ENCODE measurements at places on chromosomes 11 and 22.

DNA sequence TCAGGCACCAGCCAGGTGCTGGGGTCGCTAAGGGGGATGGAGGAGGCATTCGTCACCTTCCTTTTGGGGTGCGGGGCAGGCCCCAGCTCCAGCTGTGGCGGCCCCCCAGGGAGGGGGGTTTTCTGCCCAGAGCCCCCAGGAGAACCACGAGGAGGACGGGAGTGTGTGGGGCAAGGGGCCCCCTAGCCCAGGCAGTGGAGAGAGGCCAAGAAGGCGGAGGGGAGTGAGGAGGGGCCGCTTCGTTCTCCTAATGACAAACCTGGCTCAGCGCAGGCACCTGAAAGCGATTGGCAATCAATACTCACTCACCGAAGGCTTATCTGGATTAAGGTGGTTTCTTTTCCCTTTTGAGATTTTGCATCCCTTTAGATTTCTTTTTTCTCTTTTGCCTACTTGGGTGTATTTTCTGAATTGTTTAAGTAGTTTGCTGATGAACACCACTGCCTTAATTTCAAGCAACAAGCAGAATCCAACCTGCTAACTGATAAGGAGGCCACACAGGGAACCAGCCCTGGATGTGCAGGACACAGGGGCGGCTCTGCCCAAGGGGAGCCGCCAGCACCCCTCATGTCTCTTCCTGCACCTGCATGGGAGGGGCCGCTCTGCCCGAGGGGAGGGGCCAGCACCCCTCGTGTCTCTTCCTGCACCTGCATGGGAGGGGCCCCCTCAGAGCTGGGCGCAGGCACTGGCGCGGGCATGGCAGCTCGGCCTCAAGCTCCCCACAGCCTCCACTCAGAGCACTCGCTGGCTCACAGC, 122.3 kb downstream of the BRD1 start:
- no peak for DNase-seq

DNA sequence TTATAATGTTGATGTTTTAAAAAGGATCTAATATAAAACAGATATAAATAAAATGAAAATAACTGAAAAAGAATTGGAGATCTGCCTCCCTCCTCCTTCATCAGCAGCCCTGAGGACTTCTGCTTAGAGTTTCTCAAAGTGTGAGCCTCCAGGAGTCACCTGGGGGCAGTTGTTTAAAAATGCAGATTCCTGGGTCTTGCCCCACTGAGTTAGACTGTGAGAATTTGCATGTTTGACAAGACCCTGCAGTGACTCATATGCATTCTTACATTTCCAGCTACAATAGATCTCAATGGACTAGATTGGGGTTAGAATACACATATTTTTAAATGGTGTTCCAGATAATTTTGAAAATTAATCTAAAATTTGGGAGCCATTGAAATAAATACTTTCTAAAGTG, 798 bp upstream of the OOSP3 start:
- DNase-seq = no peak

DNA sequence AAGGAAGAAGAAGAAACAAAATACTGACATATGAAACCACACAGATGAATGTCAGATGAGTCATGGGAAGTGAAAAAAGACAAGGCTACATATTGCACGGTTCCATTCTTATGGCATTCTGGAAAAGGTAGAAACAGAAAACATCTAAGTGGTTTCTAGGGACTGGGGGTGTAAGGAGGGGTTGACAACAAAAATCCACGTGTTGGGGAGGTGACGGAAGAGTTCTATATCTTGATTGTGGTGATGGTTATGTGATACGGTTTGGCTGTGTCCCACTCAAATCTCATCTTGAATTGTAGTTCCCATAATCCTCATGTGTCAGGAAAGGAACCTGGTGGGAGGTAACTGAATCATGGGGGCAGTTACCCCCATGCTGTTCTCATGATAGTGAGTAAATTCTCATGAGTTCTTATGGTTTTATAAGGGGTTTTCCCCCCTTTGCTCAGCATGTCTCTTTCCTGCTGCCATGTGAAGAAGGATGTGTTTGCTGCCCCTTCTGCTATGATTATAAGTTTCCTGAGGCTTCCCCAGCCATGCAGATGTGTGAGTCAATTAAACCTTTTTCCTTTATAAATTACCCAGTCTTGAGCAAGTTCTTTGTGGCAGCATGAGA, 6.4 kb upstream of the ARFGAP3 start:
- peak; percentile 23 for DNase-seq

DNA sequence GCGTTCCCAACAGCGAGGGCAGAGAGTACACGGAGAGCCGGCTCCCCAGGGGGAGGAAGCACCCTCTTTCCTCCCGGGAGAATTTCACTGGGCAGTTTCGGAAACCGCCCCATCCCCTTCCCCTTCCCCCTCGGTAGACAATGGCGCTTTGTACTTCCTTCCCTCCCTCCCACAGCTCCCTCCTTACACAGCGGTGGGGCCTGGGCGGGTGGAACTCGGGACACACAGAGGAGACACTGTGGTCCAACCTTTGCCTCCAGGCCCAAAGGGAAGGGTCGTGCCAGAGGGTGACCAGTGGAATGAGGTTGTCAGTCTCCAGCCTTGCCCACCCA, 4.3 kb downstream of the SMTN start:
- DNase-seq = no peak

DNA sequence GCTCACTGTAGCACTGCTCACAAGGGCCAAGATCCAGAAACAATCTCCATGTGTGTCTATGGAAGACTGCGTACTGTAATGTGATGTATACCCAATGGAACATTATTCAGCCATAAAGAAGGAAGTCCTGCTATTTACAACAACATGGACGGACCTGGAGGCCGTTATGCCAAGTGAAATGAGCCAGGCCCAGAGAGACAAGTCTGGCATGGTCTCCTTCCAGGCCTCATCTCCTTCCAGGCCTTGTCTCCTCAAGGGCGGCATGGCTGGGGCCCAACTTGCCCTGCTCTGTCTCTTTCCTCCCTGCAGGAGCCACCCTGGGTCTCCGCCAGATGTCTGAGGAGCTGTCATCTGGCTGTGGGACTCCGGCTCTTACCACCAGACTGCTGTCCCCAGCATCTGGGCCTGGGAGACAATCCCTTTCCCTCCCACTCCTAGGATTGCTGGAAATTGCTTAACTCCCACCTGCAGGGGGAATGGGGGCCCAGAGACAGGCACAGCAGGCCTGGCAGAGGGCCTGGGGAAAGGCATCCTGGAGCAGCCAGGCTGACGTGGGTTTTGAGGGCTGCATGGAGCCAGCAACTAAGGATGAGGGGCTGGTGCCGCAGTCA, 1326.6 kb downstream of the TBC1D22A start:
- DNase-seq = no peak

- no peak for DNase-seq
Measured at GRCh38 chr11:74860743-74861142, 88.1 kb downstream of the XRRA1 start.
